Sciatic nerve (tissue), 2 donors: ENCODE measurements at places on chromosomes 4 and X.

DNA sequence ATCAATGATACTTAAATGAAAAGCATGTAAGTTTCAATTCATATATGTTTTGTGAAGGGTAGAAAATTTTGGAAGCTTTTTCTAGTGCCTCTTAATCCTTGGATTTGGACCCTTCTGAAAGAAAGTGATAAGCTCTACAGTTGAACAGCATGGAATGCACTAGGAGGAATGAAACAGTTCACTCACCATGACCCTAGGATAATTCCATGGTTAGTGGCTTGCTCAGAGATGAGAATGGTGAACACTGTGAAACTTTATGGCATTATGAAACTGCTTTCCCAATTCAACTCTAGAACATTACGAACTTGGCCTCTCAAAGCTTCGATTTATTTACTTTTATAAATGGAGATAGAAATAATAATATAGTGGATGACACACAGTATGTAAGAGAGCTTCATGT is 88.9 kb upstream of the FAT4 start:
- no peak for DNase-seq

GRCh38 chr4:84126061-84126787 is 372.9 kb downstream of the NKX6-1 start:
- DNase-seq = no peak

DNA sequence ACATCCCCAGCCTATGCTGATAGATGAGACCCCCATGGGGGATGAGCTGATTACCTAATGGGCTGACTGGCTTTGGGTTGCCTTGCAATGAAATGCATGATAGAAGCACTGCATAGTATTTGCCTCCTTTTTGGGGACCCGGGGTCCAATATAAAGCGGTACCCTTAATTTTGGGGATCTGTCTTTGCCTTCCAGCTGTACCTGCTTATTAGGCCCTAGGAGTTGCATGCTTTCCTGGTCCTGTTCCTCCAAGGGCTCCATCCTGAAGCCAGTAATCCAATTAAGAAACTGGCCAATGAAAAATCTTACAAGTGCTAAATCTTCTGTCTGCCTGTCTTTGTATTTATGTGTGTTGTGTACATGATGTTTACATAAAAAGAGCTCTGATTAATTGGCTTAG is 791.6 kb downstream of the TRIML1 start:
- DNase-seq = no peak

- DNase-seq = no peak
Observed at GRCh38 chr4:61220556-61220955, 20.4 kb downstream of the ADGRL3 start.
